ENCODE measurements at places on chromosomes 11 and 22.

- DNase-seq: peak; percentile 57
Observed at GRCh38 chr11:58576887-58577471, 1.3 kb upstream of the LPXN start.

GRCh38 chr11:102850973-102851745 is 7.8 kb upstream of the MMP3 start:
- DNase-seq: peak; percentile 46

- DNase-seq: no peak
Observed at GRCh38 chr22:30513462-30513861, 8.0 kb upstream of the SEC14L4 start.

- DNase-seq: no peak
Observed at GRCh38 chr11:80054582-80055165, 613.8 kb upstream of the TENM4 start.

Measured in fibroblast of villous mesenchyme (primary cell).